GM12891 (cell line): ENCODE measurements at places on chromosomes 2 and 18.

- DNase-seq: no peak
Measured at GRCh38 chr2:144357623-144358373, 162.1 kb downstream of the ZEB2 start.

- DNase-seq: no peak
Measured at GRCh38 chr2:74464406-74464805, 776 bp downstream of the MOGS start.

DNA sequence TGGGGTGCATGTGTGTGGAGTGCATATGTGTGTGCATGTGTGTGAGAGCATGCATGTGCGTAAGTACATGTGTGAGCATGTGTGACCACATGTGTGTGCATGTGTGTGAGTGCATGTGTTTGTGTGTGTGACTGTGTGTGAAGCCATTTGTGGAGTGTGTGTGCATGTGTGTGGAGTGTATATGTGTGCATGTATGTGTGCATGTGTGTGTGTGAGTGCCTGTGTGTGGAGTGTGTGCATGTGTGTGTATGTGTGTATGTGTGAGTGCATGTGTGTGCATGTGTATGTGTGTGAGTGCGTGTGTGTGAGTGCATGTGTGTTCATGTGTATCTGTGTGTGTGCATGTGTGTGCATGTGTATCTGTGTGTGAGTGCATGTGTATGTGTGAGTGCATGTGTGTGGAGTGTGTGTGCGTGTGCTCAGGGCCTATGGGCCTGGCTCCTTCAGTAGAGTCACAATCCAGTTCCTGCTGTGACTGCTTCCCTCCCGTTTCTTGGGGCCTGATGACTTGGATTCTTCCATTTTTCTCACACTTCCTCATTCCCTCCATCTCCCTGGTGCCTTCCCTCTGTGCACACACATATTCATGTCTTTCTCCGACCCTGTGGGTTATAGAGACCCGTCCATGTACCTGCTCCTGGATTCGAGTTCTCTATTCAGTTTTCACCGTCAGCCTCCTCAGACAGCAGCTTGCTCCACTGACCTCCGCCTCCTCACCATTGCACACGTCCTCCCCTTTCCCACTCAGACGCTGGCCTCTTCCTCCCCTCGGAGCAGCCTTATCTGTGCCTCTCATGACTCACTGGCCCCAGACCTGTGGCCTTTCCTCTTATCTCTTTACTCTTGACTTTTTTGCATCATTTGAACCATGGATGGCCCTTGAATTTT, 25.2 kb downstream of the TOGARAM2 start:
- DNase-seq: no peak

DNA sequence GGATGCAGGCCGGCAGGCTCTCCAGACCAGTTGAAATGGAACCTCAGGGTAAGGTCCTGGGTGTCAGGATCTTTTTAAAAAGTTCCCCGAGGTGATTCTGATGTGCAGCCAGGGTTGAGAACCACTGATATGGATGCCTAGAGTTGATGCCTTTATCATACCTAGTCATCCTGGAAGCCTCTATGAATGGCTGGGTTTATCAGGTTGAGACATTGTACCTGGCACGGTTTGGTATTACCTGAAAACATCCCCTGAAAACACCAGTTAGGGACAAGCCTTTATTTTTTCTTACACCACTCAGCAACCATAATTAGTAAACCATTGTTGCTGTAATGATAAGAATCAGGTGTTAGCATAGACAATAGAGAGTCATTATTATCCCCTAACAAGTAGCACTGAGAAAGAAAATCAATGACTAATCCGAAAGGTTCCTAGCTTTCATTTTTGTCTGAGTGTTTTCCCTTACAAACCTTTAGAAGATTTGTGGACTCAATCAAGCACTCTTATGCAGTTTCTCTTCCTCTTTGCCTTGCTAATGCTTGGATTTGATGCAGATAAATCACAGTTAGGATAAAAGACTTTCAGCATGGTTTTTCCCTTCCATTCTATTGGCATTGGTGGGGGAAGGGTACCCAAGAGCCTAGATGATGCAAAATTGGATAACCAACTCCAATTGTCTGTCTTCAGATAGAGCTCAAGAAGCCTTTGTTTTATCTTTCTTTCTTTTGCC, 116.5 kb upstream of the LYPD6 start:
- no peak for DNase-seq

- no peak for DNase-seq
Measured at GRCh38 chr2:38138419-38138818, 62.5 kb upstream of the CYP1B1 start.

DNA sequence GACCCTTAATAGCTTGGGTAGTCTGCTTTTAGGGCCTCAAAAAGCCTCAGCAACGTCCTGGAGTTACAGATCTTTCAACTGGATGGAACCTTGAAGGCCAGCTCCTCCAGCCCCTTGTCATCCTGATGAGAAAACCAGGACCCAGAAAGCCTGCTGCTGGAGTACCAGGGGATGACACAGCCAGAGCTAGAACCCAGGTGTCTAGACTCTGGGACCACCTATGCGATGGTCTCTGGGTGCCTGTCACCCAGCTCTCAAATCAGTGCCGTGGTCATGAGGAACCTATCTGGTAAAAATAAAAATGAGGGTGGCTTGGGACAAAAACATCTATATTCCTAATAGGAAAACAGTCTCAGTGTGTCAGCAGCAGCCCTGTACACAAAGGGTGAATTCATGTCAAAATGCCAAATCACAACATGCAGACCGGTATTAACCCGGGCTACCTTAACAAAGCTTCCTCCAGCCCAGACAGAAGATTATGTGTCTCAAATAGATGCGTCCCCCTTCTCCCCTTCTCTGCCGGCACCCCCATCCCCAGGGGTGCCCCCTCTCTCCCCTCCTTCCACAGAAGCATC, 28.5 kb downstream of the SMAD7 start:
- no peak for DNase-seq

DNA sequence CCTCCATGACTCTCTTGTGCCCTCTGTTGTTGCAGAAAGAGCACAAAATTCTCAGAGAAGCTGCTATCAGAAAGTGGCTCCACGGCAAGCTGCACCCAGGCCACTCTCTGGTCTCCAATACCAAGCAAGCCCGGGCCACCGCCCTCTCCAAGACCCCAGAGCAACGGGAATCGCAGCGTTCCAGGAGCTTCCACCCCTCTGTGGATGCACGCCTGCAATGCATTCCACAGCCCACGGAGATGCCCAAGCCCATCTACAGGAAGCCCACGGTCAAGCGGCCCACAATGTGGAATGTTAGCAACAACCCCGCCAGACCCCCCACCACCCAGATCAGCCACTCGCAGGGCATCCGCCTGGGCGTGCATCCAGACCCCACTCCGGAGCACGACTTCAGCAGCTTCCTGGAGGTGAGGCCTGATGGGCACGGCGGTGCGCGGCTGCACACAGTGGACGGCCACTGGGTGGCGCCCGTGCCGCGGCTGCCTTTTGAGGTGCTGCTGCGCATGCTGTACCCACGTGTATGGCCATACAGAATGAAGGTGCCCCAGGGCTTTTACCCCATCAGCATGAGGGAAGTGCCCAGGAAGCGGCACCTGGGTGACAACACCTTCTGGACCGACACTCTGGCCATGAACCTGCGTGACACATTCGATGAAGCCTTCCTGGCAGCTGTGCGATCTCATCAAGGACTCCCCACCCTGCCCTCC, 6.3 kb downstream of the ANKRD53 start:
- peak; percentile 90 for DNase-seq

- no peak for DNase-seq
Measured at GRCh38 chr2:179701524-179702110, 159.8 kb downstream of the ZNF385B start.
